ENCODE measurements at places on chromosomes 1 and 21.

DNA sequence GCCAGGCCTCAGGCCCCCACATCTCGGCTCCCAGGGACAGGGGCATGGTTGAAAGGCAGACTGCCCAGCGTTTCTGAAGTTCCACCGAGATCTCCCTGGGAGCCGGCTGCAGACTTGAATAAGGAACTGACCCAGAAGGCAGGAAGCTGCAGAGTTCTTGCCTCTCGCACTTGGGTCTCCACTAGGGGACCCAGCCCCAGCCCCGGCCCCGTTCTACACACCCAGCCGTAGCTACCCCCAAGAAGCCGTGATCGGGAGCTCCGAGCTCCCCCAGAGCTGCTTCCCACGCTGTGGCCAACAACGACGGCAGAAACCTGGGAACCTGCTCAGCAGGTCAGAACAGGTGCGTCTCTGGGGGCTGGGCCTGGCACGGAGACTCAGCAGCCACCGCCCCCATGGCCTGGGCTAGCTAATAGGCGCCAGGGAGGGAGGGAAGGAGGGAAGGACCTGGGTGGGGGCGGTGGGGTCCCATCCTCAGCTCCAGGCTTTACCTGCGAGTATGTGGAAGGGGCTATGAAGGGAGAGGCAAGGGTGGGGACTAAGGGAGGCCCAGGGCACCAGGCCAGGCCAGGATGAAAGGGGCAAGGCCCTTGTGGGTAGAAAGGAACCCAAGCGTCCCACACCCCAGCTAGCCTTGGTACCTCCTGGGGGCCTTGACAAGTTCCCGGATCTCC lies at the start of gene NECTIN4:
NECTIN4 (minus strand) TSS at position 308 of the 674 bp plus-strand sequence; CDS start at position 46, 262 bp downstream.
- DNase-seq, result no peak

DNA sequence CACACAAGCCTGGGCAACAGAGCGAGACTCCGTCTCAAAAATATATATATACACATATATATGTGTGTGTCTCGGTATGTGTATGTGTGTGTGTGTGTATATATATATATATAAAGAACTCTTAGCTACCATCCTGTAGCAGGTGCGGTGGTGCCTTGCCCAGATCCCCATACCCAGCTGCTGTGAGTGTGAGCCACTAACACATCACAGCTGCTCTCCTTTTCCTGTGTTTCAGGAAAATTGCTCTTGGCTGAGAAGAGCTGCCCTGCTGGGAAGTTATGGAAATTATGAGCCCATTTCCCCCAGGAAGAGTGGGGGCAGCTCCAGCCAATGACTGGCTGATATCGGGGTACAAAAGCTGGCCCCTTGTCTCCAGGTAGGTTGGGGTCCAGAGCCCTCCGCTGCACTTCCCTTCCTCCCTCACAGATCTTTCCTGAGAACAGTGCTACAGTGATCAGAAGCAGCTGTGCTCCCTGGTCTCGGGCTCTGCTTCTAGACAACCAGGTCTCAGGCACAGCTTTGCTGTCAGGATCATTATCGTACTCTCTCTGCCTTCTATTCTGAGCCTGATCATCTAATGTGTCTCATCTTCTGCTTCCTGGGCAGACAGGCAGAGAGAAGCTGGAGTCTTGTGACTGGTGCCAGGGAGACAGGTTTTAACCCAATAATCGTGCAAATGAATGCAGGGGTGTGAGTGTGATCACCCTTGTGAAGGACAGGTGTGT lies 109.6 kb upstream of the ZNF678 start:
- DNase-seq, result no peak

DNA sequence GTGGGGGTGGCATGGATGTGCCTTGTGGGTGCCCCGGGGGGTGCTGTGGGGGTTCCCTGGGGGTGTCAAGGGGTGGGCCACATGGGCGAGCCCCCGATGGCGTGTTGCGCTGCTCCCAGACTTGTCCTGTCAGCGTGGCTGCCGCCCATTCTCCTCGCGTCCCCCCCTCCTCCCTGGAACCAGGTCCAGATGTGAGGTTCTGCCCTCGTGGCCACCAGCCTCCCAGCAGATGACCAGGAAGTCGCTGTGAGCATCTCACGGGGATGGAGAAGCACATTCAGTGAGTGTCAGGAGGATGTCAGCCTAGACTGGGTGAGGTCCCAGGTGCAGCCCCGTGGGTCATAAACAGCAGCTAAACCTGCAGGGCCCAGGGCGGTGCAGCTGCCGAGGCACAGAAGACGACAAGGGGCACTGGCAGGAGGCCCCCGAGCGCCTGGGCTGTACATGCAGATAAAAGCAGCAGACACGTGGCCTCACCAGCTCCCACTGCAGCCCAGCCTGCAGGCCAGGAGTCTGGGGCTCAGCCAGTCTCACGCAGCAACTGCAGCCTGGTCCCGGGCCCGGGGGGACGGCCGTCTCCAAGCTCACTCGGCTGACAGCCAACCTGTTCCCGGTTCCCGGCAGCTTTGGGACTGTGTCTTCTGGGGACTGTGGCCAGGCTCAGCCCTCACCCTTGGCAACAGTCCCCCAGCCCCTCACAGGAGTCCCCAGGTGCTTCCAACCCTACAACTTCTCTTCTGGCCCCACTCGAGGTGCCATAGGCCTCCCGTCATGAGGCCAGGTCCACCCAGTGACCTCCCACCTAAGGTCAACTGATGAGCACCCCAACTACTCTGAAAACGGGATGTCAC lies 17.5 kb upstream of the COL6A2 start:
- DNase-seq, result no peak

- DNase-seq, result no peak
Measured at GRCh38 chr21:45975020-45975666, 6.4 kb upstream of the COL6A1 start.

- no peak for DNase-seq
Measured at GRCh38 chr1:244322181-244322580, 129.5 kb downstream of the ADSS2 start.

DNA sequence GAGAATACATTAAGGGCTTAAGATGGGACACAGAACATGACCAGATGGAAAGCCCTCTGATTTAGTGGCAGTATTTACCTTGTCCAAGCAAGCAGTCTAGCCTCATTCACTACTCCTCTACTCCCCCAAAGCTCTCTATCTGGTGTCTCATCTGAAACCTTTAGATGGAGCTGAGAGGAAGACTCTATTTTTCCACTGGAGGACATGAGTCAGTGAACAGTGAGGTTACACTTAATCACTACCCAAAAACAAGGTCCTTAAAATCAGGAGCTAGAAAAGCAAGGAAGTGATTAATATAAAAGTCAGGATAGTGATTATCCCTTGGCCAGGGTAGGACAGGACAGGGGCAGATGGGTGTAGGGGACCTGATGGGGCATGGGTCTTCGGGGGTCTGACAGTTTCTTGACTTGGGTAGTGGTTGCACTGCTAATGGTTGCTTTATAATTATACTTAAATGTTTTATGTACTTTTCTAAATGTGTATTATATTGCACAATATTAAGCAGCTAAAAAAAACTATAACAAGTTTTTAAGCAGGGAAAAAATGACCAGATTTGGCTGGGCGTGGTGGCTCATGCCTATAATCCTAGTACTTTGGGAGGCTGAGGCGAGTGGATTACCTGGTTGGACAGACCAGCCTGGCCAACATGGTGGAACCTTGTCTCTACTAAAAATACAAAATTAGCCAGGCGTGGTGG lies 3.0 kb downstream of the PTPN22 start:
- DNase-seq, result no peak

- DNase-seq, result no peak
Measured at GRCh38 chr1:232655028-232655745, 25.3 kb upstream of the SIPA1L2 start.

DNA sequence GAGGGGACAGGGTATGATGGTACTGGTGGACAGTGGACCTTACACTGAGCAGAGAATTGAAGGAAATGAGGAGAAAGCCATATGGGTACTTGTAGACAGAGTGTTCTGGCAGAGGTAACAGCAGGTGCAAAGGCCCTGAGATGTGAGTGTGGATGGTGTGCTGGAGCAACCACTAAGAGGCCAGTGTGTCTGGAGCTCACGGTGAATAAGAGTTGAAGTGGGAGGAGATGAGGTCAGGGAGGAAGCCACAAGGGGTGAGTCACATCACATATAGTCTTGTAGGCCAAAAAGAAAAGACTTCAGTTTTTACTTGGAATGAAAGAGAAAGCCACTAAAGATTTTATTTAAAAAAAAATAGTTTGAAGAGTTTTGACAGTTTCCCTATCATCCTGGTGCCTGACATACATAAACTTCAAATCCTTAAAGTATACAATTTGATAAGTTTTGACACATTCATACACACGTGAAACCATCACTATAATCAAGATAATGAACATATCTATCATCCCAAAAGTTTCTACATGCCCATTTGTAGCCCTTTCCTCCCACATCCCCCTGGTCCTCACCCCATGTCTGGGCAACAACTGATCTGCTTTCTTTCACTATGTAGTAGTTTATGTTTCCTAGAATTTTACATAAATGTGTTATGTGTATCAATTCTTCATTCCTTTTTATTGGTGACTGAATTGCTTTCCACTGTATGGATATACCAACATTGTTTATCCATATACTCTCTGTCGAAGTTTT lies 148.4 kb downstream of the GPATCH2 start:
- DNase-seq, result no peak

GRCh38 chr21:38843806-38844503 lies 38.2 kb downstream of the ETS2 start:
- no peak for DNase-seq

DNA sequence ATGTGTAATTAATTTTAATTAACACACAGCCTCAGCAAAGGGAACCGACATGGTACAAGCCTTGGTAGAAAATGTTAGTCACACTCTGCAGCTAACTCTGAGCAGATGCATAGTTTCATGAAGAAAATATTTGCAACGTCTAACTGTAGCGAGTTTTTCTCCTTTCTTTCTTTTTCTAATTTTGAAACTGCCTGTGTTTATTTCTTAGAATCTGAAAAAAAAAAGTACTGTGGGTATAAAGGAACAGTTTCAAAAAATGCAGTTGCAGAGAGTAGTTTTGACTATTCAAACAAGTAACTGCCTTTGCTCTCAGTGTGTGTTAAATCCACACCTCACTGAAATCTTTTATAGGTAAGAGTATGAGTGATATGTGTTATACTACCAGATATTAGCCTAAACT lies 149.9 kb upstream of the C1orf105 start:
- no peak for DNase-seq

DNA sequence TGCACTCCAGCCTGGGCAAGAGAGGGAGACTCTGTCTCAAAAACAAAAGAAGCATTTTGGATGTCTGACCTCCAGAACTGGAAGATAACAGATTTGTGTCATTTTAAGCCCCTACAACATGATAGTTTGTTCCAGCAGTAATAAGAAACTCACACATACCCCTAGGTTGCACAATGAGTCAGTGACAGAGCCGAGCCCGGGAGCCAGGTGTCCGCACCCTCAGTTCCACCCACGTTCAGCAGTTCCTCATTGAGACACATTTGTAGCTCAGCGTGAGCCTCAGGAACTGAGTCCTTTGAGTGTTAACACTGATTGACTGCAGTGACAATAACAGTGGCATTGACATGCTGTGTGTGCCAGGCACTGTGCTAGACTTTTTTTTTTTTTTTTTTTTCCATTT lies 19.8 kb downstream of the LRRC38 start:
- no peak for DNase-seq

GRCh38 chr1:152137215-152137614 lies 21.8 kb downstream of the RPTN start:
- DNase-seq, result no peak

- no peak for DNase-seq
Measured at GRCh38 chr1:24403806-24404205, 9.8 kb downstream of the STPG1 start.

DNA sequence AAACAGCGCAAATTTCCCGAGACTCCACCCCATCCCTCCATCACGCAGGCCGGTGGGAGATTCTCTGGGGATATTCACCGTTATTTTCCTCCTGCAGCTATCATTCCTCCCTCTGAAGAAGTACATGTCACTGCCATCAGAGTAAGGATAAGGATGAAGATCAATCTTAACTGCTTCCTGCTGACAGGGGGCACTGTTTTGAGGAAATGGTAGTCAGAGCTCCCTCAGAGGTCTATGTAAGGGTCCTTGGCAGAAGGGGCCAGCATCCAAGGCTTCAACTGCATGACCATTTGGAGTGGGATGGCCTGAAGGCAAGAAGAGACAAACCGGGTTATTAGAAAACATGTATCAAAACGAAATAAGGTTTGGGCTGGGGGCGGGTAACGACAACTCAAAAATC lies 111.5 kb downstream of the KCNK1 start:
- no peak for DNase-seq

- DNase-seq, result no peak
Measured at GRCh38 chr1:192522673-192523072, 52.9 kb upstream of the RGS1 start.

- DNase-seq, result no peak
Measured at GRCh38 chr1:114032271-114033215, 53.3 kb downstream of the OLFML3 start.

DNA sequence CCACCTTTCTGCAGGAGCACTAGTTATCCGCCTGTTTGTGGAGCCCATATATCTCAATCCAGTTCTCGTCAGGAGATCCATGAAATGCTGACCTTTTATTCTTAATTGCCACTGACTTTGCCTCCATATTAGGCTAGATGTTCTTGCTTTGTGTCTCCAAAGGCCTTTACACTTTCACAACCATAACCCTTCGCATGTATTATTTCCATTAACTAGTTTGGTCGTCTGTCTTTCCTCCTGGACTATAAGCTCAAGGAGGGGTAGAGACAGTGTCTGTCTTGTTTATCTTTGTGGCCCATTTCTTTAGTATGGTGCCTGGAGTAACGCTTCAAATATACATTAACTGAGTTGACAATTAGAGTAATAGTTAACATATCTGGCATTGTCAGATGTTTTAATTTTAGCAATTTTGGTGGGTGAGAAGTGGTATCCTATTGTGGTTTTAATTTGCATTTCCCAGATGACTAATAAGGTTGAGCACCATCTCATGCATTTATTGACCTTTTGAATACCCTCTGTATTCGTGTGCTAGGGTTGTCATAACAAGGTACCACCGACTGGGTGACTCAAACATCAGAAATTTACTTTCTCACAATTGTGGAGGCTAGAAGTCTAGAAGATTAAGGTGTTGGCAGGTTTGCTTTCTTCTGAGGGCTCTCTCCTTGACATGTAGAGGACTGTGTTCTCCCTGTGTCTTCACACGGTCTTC lies 21.7 kb upstream of the IL12RB2 start:
- no peak for DNase-seq

GRCh38 chr21:45332981-45333582 lies 45.4 kb upstream of the POFUT2 start:
- DNase-seq, result no peak

- DNase-seq, result no peak
Measured at GRCh38 chr1:95941121-95941798, 707.2 kb downstream of the RWDD3 start.

DNA sequence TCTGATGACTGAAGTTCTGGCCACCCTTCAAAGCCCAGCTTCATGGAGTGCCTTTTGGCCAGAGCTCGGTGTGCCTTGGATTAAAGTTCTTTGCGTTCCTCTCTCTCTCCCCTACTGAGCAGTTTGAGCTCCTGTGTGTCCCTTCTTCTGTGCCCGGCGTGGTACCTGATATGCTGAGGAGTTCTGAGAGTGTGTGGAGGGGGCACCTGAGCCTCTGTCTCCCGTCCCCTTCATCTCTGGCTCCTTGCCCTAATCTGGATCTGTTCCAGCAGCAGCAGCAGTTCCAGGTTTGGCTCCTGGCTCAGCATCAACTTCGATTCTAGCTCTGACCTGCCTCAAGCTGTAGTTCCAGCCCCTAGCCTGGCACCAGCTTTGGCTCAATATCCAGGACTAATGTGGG lies 25.1 kb upstream of the MYCL start:
- no peak for DNase-seq

All from C1 segment of cervical spinal cord (tissue), 14 donors.